ENCODE measurements at places on chromosomes 12 and 14.

GRCh38 chr12:130993759-130994670 lies 40.3 kb downstream of the ADGRD1 start:
- DNase-seq = no peak

DNA sequence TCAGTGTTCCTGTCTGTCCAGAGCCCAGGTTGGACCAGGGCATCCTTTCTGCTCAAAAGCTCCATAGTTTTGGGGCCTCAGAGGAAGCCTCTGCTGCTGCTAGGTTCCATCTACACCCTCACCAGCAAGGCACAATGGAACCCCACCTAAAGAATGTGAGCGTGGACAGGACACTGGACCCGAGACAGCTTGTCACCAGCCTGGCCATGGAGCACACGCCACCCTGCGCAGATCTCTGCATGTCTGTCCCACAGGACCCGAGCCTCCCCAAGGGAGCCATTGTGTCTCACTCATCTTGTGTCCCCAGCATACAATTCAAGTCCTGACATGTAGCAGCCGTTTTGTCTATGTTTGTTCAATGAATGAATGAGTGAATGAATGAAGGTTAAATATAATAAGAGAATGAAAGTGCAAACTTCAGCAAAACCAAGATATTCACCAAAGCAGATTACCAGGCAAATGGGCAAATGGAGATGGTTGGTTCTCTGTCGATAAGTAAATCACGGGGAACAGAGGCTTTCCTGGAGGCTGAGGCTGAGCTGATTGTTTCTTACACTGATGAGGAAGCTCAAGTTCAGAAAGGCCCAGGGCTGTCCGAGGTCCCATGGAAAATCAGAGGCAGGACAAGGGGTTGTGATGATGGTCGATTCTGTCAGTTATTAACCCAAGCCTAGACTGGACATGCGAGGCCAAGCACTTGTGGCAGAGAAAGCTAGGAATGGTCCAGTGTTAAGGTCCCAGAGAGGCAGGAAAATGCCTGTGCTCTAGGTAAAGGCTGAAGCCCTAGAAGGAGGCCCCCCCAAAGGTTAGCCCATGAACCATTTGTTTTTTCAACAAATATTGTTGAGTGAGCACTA lies 27.0 kb downstream of the SERPINA3 start:
- no peak for DNase-seq

GRCh38 chr12:124225730-124226129 lies 69.2 kb upstream of the RFLNA start:
- DNase-seq = no peak

GRCh38 chr14:104993808-104994591 lies 8.4 kb downstream of the CLBA1 start:
- DNase-seq = no peak

GRCh38 chr14:91847693-91848092 lies 19.6 kb downstream of the TC2N start:
- DNase-seq = no peak
